ENCODE measurements at places on chromosomes 2 and 18.

DNA sequence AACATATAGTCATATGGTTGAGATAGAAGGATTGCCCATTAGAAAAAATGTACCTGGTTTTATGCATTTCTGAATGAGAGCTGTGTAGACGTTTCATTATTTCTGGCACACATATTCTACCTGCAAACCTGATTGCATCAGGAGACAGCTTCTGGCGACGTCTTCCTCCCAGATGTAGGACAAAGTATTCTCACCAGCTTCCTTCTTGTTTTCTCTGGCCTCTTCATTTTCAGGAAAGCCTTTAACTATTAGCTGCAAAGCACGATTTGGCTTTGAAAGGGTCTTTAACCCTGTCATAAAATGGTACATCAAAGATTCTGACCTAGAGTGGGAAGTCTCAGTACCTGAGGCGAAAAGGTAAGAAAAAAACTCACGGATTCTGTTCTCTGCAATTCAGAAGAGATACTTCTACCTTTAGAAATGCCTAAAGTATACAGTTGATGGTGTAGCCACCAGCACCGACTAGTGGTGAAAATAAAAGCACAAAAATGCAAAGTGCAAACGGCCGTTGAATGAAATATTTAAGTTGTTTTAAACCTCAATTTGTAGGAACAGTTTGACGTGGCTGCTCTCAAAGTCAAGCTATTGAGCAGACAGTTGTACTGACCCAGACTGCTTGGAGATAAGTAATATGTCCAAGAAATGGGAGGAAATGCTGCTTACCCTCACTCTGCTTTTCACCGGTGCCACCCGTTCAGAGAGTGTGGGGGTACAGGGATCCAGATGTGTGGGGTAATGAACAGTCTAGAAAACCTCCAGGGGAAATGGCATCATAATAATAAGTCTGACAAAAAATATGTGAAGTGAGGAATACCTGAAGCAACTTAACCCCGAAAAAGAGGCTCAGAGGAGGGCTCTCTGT lies 20.2 kb downstream of the IL18RAP start:
- DNase-seq: no peak

DNA sequence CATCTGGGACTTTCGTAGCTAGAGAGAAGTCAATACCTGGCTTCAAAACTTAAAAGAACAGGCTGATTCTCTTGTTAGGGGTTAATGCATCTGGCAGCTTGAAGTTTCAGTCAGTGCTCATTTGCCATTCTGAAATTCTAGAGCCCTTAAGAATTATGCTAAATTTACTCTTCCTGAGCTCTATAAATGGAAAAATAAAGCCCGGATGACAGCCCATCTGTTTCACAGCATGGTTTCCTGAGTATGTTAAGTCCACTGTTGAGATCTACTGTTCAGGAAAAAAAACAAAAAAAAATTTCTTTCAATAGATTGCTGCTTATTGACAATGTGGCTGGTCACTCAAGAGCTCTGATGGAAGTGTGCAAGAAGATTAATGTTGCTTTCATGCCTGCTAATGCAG lies 101.3 kb upstream of the RPE start:
- DNase-seq: no peak

GRCh38 chr2:219125225-219125885 lies 35.3 kb downstream of the NHEJ1 start:
- no peak for DNase-seq

DNA sequence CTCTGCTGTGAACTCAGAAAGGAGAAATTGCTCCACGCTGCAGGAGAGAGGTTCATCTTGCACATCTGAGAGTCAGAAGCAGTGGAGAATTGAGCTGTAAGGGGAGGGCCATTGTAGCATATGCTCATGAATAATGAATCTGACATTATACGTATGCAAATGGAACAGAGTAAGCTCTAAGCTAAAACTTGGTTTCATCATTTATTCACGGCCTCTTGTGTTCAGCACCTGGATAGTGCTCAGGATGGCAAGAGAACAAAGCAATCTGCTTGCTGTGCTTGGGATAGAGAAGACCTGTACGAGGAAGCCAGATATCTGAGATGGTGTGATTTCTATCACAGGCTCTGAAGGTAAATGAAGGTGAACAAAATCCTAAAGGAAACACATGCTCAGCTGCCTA lies 87.9 kb upstream of the GCFC2 start:
- no peak for DNase-seq

DNA sequence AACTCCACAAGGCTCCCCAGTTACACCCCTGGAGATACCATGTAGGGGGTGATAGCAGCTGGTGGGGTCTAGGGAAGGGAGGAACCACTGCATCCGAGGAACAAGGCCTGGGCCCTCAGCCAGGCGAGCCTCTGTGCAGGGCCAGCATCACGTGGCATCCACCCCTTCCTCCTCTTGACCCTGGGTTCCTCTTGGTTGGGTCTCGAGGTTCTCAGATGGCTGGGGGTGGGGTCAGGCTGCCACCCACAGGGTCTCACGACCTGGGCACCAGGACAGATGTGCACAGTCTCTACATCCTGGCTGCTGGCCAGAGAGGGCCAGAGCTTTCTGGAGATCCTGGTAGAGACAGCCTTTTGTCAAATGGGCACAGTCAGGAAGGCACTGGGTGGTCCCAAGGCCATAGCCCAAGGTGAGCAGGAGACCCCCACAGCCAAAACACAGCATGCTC lies 10.4 kb downstream of the HS6ST1 start:
- DNase-seq: no peak

GRCh38 chr2:157309878-157310277 lies 15.7 kb downstream of the ERMN start:
- DNase-seq: no peak

- no peak for DNase-seq
These were observed 91.8 kb downstream of the FMNL2 start for GRCh38 chr2:152426801-152427200.

- DNase-seq: no peak
These were observed 19.6 kb upstream of the NPC1 start for GRCh38 chr18:23605941-23606340.

- DNase-seq: no peak
These were observed 166.7 kb downstream of the MYT1L start for GRCh38 chr2:2164326-2164917.

- no peak for DNase-seq
These were observed 43.4 kb upstream of the AQP4 start for GRCh38 chr18:26908906-26909305.

DNA sequence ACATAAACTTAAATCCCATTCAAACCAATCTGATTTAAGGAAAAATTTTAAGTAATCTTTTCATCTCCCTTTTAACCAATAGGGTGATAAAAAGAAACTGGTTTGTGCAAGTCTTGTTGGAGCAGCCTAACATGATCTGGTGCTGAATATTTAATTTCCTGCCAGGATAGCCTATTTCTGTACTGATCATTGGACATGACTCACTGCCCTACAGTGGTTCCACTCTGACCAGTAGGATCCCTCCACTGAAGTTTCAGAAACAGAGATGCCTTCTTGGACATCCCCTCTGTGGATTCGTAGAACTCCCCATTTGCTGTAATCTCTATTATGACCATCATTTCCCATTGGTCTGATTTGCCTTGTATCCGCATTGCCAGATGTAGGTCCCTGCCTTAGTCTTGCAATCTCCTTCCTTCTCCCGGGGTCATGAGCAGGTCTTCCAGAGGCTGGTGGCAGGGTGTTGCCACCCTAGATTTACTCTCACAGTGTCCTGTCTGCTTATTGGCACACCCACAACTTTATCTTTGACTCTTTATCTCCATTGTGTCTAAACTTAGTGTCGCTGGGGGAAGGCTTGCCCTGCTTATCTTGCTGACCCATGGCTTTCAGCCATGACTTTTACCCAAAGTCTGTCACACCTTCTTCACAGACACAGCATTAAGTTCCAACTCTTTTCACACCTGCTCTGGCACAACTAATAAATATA lies 12.3 kb upstream of the SETBP1 start:
- DNase-seq: no peak

GRCh38 chr2:217158928-217159327 lies 299.1 kb upstream of the TNP1 start:
- DNase-seq: no peak

DNA sequence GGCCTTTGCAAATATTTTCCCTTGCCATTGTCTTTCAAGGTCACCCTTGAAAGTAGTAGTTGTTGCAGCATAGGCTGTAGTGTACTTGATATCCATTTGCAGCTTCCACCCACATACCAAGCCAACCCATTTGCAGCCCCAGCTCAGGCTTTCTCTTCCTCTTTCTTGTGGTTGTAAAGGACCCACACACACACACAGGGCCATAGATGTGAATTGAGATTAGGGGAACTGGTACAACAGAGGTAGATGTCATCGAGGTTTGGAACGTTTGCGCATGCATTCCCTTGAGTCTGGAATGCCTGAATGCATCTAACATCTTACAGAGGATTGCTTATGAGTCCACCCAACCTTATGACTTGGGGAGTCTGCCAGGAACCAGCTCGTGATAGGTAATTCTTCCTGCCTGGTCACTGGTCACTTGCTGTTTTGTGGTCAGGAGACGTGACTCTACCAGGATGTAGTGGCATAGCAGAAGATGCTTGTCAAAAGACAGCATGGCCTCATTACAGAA lies 91.9 kb downstream of the MRPS9 start:
- DNase-seq: no peak

GRCh38 chr2:12717191-12718014 lies 667 bp downstream of the TRIB2 start:
- DNase-seq: peak; percentile 77

- no peak for DNase-seq
These were observed 4.4 kb upstream of the SERPINB5 start for GRCh38 chr18:63472380-63472779.

- no peak for DNase-seq
These were observed 41.3 kb downstream of the REV1 start for GRCh38 chr2:99448556-99448955.

- DNase-seq: no peak
These were observed 1022.9 kb upstream of the NRXN1 start for GRCh38 chr2:52054824-52055223.

DNA sequence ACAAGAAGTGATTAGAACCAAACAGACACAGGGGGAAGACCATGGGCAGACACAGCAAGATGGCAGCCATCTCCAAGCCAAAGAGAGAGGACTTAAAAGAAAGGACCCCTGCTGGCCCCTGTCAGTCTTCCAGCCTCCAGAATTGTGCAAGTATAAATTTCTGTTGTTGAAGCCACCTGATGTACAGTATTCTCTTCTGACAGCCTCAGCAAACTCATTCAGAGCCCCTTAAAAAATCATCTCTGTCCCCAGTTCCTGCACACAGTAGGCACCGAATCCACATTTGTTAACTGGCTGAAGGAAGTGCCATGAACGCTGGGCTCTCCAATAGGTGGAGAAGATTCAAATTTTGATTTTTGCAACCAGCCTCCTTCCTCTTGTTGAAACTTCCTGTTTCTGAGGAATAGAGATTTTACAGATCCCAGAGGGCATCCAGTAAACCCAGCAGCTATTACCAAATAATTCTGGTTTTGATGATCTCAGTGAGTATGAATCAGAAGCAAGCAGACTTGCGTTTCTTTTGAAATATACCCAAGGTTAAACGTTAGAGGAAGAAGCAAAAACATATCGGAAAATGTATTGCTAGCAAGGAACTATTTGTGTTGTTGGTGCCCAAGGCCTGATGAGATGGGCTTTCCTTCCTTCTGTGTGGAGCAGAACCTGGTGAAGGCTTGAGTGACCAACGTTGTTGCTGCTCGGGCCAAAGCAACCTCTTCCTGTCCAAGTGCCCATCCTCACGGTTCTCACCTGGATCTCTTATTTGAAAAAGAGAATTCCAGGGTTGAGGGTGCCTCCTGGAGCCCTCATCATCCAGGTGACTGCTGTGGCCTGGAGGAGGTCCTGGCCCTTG lies 47.7 kb upstream of the PLB1 start:
- DNase-seq: no peak

DNA sequence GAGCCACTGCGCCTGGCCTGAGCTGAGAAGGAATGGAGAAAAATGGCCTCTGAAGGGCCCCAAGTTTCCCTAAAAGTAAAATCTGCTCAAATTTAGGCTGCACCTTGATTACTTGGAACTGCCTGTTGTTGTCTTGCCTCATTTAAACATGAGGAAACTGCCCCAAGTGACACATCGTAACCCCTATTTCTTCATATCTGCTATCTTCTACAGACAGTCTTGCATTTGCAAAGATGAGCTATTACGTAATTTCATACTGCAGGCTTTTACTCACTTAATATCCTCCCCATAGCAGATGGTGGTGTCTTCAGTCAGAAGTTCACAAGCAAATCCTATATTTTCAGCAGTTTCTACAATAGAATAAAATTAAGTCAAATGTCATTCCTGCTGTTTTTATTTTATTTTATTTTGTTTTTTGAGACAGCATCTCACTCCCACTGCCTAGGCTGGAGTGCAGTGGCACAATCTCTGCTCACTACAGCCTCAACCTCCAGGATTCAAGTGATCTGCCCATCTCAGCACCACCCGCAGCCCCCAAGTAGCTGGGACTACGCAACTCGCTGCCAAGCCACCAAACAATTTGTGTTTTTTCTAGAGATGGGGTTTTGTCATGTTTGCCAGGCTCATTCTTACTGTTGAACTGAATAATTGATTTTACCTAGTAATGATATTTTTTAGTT lies 45.3 kb upstream of the NARS1 start:
- DNase-seq: no peak

DNA sequence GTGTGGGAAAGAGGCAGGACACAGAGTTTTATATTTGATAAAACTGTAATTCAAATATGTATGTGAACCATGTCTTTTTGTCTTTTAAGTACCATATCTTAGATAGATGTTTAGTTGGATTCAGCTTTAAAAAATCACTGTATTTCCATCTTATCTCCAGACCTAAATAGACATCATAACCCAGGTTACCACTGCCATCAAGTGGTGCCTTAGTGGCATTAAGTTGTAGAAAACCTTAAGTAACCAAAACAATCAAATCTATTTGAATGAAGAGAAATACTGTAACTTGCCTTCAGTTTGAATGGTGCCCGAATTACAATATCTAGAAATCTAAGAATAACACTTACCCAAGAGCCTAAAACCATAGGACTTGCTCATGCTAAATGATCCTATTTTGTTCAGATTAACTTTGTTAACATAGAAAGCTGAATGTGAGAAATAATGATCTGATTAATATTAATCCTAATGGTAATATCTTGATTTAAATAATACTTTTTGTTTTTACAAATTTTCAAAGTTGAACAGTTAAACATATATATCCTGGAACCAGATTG lies 92.5 kb upstream of the MAP2 start:
- peak; percentile 51 for DNase-seq

GRCh38 chr2:12163866-12164265 lies 417.4 kb downstream of the LPIN1 start:
- peak; percentile 51 for DNase-seq
